CD4-positive, CD25-positive, alpha-beta regulatory T cell (primary cell): ENCODE measurements at places on chromosomes 16 and 17. TPM values are rescaled to one million over a fixed set of nuclear protein-coding genes. Genes with fewer than 3 reads are reported as not detected.

SCIMP gene
- polyA plus RNA-seq: 0.19 TPM

- no peak for DNase-seq
These were observed 147.6 kb upstream of the HS3ST3A1 start for GRCh38 chr17:13749166-13749890.

GRCh38 chr16:49498264-49498663 lies 124.7 kb downstream of the C16orf78 start:
- DNase-seq: no peak

DNA sequence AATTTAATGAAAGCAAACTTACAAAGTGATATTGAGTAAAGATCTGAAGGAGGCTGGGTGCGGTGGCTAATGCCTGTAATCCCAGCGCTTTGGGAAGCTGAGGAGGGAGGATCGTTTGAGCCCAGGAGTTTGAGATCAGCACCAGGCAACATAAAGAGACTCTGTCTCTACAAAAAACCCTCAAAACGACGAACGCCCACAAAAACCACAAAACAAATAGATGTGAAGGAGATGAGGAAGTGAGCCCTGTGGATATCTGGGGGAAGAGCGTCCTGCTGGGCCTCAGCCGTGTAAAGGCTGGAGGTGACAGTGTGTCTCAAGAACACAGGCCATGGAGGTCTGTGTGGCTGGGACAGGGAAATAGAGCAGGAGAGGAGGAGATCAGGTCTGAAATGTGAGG lies 68.8 kb downstream of the ITFG1 start:
- DNase-seq: peak; percentile 30

DNA sequence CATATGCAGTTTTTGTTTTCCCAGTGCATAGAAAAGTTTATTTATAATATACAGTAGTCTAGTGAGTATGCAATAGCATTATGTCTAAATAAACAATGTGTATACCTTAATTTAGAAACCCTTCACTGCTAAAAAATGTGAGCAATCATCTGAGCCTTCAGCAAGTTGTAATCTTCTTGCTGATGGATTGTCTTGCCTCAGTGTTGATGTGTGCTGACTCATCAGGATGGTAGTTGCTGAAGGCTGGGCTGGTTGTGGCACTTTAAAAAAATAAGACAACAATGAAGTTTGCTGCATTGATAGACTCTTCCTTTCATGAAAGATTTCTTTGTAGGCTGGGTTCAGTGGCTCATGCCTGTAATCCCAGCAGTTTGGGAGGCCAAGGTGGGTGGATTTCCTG lies 13.9 kb upstream of the CAPNS2 start:
- no peak for DNase-seq

- DNase-seq: no peak
These were observed 11.7 kb upstream of the SEC14L1 start for GRCh38 chr17:77128896-77129567.

GRCh38 chr16:6853565-6853964 lies 479.1 kb upstream of the RBFOX1 start:
- no peak for DNase-seq

DNA sequence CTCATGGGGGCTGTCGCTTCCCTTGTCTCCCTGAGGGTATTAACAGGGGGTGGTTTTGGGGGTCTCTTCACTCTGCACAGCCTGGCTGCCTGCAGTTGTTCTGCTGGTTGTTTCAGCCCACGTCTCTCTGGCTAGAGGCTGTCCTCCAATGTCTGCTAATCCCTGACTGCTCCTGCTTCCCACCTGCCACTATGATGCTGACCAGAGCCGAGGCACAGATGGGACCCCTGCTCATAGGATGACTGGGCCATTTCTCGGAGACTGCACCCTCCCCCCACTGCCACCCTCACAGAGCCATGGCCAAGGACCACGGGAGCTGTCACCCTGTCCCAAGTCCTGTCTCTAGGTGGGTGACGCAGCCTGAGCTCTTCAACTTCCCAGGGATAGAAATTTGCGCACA lies 1.6 kb upstream of the ACSF3 start:
- no peak for DNase-seq
